Stimulated activated CD8-positive, alpha-beta memory T cell treated with anti-CD3 and anti-CD28 coated beads, Interleukin-2, amount 100 ng/mL, for 1 hour (primary cell): ENCODE measurements at places on chromosomes 5 and 9.

- no peak for DNase-seq
Measured at GRCh38 chr9:115999498-115999897, 154.1 kb upstream of the PAPPA start.

DNA sequence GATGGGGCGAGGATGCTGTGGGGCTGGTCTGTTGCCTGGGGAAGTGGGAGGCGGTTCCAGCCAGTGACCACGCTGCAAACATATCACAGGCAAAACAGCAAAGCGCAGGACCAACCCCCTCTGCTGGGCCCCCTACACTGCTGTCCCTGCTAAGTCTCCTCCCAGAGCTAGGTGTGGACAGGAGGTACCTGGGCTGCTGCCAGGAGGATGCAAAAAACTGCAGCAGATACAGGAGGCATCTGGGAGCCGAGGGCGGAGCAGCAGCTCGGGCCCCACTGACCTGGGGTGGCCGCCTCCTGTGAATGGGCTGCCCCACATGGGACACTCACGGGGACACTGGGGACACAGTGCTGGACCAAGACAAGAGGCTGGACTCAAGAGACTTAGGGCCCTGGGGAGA, 48.0 kb upstream of the PHYKPL start:
- DNase-seq, result no peak

DNA sequence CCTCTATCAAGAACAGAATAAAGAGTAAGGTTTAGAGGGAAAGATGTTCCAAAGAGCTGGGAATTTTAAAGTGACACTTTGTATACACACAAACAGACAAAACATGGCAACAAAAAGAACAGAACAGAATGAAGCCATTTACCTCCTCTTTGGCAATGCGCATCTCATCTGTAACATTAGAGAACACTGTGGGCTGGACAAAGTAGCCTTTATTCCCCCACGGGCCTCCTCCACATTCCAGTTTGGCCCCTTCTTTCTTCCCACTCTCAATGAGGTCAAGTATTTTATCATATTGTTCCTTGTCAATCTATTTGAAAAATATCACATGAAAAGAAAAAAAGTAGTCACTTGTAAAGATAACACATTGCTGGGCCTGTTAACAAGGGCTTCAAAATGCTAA, 41.0 kb downstream of the ALDH1A1 start:
- no peak for DNase-seq

DNA sequence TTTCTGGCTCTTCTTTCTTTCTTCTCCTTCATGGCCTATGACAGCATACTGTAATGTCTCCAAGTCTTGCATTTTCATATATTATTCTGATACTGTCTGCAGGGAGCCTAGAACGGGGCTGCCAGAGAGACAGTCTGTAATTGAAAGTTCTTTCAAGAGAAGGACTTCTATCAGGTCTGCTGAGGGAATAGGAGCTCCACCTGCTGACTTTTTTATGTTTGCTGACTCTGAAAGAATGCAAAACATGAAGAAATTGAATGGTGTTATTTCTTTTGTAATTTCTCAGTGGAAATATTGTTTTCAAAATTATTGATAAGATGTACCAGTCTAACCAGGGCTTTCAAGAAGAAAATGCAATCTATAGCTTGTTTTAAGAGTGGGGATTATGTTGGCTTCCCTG, 121.9 kb upstream of the RFX3 start:
- no peak for DNase-seq

GRCh38 chr9:107067739-107068416, 204.9 kb downstream of the ZNF462 start:
- DNase-seq, result no peak

- no peak for DNase-seq
Measured at GRCh38 chr5:23579566-23579965, 72.2 kb downstream of the PRDM9 start.

GRCh38 chr5:465591-466403, 22.8 kb downstream of the EXOC3 start:
- no peak for DNase-seq

DNA sequence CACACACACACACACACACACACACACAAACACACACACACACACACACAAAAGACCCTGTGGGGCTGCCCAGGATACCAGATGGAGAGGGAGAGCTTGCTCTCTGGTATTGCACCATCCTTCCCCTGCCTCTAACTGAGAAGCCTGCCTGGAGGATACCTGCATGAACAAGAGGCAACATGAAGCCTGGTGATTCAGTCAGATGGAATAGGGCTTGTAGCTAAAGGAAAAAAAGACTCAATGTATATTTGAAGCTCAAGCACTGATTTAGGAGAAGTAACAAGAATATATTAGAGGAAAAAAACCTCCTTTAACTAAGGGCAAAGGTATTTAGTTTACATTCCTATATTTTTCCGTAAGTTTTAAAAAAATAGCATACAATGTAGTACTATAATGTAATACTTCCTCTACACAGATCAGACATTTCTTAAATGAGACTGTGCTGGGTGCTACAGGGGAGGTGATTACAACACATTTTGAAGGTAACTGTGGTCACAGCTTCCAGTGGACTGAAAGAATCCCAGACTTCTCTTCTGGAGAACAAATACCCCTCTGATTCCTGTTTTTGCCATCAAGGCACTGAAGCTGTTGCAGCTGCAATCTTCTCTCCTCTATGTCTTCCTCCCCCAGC, 169.3 kb downstream of the DCP2 start:
- DNase-seq, result no peak

- DNase-seq, result no peak
Measured at GRCh38 chr5:164306662-164307061, 801.2 kb downstream of the MAT2B start.

DNA sequence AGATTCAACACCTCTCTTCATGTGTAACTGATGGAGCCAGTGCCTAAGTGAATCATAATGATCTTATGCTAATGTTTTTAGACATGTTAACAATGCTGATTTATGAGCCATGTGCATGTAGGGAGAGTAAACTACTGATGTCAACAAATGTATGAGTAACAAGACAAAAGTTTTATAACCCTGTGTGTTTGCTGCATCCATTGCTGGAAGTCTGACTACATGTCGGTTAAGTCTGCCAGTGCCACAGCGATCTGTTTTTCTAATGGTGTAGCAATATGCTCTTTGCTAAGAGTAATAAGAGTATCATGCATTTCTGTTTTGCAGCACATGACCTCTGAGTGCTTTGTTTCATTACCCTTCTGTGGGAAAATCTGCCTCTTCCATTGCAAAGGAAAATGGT, 26.4 kb upstream of the TMOD1 start:
- DNase-seq, result no peak

GRCh38 chr5:118604106-118604505, 384.2 kb downstream of the DTWD2 start:
- DNase-seq, result no peak

GRCh38 chr9:35521708-35522107, 31.8 kb downstream of the RUSC2 start:
- DNase-seq, result no peak

DNA sequence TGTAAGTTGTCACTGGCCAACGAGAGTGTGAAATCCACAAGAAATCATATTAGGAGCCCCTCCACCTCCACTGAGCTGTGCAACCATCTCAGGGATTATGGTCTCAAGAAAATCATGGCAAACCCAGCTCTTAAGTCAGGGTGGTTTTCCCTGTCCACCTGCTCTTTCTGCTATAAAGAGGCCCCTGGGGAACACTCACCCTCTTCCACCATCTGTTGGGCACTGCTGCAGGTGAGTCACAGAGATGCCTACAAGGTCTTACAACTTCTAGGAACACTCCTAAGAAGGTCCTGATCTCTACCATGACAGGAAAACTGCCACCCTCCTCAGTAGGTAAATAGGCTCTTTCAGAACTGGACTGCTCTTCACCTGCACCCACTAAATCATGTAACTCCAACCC, 61.8 kb downstream of the DRD1 start:
- DNase-seq, result no peak

- DNase-seq, result no peak
Measured at GRCh38 chr5:112018846-112019245, 261.9 kb upstream of the NREP start.

DNA sequence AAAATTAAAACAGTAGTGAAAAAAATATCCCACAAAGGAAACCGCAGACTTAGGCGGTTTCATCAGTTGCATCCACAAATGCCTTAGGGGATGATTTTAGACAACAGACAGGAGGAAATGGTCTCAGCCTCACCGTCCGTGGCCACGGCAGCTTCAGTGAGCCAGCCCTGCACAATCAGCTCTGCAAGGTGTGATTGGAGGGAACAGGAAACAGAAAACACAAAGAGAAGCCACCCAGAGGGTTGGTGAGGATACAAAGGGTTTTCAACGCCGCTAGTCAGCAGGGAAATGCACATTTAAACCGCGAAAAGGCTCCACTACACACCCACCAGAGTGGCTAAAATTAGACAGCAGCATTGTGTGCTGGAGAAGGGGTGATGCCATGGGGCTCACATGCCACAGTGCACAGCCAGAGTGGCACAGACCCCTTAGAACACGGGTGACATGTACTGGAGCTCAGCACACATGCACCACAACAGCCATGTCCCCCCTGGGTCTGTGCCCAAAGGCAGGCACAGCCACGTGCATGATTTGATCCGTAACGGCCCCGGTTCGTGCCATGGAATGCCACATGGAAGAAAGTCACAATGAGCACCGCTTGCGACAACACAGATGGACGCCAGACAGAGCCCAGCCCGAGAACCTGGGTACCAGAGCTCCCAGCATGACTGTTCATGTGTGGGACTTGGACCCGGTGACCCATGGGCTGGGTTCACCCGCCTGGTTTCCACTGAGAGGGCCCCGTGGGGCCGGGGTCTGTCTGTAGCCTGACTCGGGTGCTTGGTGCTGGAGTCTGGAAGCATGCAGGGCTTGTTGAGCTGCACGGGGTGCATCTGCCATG, 18.3 kb upstream of the TERT start:
- no peak for DNase-seq

DNA sequence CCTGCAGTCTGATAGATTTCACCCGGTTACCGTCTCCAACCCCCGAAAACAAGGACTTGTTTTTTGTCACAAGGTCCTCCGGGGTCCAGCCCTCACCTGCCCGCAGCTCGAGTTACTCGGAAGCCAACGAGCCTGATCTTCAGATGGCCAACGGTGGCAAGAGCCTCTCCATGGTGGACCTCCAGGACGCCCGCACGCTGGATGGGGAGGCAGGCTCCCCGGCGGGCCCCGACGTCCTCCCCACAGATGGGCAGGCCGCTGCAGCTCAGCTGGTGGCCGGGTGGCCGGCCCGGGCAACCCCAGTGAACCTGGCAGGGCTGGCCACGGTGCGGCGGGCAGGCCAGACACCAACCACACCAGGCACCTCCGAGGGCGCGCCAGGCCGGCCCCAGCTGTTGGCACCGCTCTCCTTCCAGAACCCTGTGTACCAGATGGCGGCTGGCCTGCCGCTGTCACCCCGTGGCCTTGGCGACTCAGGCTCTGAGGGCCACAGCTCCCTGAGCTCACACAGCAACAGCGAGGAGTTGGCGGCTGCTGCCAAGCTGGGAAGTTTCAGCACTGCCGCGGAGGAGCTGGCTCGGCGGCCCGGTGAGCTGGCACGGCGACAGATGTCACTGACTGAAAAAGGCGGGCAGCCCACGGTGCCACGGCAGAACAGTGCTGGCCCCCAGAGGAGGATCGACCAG, 121.3 kb downstream of the DAB2IP start:
- no peak for DNase-seq

GRCh38 chr9:108239696-108240321, 616.0 kb downstream of the ACTL7B start:
- no peak for DNase-seq

DNA sequence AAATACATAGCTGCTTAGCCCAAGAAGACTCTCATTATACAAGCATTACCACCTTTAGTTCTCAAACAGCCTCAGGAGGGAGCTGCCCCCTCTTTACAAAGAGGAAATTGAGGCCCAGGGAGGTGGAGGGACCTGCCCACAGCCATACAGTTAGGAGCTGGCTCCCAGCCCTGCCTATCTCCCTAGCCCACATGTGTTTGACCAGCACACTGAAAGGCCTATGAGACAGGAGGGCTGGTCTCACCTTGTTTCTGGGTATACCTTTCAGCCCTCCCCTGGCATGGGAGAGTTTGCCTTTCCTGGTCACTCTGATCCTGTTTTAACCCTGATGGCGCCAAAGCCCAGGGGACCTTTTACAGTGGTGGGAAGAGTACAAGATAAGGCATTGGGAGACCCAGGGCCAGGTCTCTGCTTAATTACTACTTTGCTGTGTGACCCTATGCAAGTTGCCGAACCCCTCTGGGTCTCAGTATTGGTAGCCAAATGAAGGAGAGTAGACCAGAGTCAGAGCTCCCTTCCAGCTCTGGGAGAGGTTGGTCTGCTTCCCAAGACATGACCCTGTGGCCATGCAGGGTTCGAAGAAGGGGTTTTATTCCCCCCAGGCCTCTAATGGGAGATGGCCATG, 60.9 kb upstream of the RPL26L1 start:
- no peak for DNase-seq

GRCh38 chr9:121736934-121737462, 85.6 kb downstream of the DAB2IP start:
- no peak for DNase-seq

DNA sequence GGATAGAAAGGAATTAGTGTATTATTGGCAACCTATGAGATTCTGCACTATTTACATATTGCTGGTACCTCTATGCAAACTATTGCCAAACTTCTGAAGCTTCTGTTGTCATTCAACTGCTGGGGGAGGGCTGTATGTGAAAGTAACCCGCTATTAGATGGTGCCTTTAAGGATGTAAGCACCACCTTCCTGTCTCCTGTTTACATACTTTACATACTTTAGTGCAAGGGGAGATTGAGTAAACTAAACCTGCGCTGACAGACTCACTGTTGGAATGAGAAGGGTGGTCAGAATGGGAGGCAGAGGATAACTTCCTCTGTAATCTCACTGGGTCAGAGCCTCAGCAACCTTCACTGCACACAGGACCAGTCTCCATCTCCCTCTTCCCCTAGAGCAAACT, 123.8 kb downstream of the NR3C1 start:
- no peak for DNase-seq

- no peak for DNase-seq
Measured at GRCh38 chr5:135028791-135029476, 5.1 kb downstream of the PITX1 start.

- no peak for DNase-seq
Measured at GRCh38 chr5:123882965-123883345, 371.0 kb downstream of the CSNK1G3 start.

DNA sequence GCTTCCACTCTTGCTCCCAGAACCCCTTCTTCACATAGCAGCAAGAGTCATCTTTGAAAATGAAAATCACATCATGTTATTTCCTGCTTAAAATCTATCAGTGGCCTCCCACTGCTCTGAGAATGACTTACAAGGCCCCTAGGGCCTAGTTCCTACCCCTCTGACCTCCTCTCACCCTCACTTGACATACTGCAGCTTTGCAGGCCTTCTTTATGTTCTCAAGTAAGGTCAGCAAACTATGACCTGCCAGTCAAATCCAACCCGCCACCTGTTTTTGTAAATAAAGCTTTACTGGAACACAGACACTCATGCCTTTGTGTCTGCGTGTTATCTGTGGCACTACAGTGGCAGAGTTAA, 185.7 kb downstream of the NR3C1 start:
- DNase-seq, result no peak

DNA sequence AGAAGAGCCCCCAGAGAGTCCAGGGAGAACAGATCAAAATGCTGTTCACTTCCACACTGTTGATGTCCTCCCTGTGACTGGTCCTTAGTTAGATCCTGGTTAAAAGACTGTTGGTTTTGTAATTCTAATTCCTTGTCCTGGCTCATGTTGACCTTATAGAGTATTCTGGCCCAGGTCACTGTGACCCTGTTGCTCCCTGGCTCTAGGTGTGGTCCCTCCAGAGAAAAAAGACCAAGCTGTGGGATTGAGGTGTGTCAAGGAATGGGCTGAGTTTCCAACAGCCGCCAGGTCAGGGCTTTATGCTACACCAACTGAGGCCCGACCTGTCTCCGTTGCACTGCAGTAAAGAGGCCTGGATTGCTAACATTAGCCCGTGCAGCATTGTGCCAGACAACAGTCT, 241.0 kb upstream of the MSX2 start:
- DNase-seq, result no peak

- DNase-seq, result no peak
Measured at GRCh38 chr5:167952278-167952995, 339.0 kb upstream of the WWC1 start.
